ENCODE measurements at places on chromosomes 5 and 9.

GRCh38 chr9:137031904-137032640 lies at the start of gene FUT7:
FUT7 (minus strand) TSS chr9:137032088; CDS start chr9:137031991, 97 bp downstream.
- DNase-seq, result no peak

- DNase-seq, result no peak
Measured at GRCh38 chr9:33287087-33287490, 3.2 kb upstream of the NFX1 start.

DNA sequence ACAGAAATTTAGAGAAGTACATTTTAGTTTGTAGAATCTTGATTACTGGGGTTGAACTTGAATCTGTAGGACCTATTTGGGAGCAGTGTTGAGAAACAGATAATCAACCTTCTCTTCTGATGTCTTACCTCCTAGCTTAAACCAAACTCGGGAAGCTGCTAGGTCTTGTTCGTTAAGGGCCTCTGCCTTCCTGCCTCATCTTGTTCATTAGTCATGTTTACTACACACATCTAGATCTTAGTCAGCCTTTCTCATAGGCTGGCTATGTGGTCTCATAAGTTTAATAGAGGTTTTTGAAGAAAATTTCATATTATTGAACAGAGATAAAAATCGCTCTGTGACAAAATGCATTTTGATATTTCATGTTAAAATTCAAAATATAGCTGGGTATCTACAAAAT lies 331.0 kb upstream of the EDIL3 start:
- DNase-seq, result no peak

GRCh38 chr5:14635656-14636055 lies 28.9 kb upstream of the OTULIN start:
- no peak for DNase-seq

- no peak for DNase-seq
Measured at GRCh38 chr5:119811458-119811857, 182.1 kb downstream of the FAM170A start.

DNA sequence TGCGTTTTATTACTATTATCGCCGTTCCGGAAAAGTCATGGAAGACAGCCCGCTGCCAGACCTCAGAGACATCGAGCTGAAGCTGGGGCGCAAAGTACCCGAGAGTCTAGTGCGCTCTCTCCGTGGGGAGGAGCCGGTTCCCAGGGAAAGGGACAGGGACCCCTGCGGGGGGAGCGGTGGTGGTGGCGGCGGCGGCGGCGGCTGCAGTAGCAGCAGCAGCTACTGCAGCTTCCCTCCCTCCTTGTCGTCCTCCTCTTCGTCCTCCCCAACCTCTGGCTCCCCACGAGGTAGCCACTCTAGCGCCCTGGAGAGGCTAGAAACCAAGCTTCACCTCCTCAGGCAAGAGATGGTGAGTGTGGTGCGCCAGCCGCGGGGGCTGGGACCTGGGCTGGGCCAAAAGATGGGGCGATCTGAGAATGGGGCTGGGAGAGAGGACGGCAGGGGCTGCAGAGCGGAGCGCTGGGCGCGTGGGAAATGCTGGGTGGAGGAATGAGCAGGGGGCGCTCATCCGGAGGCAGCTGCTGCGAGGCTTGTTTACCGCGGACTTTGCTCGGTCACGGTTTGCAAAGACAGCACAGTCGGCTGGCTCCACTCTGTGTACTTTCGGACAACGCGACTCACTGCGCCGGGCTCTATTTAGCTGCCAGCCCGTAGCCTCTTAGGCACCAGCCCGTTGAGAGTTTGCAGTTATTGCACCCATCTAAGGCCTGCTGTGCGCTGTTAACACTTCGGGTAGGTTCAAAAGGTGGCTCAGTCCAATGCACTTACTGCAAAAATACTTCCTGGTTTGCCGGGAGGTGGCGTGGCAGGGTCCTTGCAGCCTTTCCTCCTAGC lies 1.1 kb downstream of the LURAP1L start:
- no peak for DNase-seq

- DNase-seq, result no peak
Measured at GRCh38 chr5:36395260-36395659, 93.6 kb upstream of the RANBP3L start.

DNA sequence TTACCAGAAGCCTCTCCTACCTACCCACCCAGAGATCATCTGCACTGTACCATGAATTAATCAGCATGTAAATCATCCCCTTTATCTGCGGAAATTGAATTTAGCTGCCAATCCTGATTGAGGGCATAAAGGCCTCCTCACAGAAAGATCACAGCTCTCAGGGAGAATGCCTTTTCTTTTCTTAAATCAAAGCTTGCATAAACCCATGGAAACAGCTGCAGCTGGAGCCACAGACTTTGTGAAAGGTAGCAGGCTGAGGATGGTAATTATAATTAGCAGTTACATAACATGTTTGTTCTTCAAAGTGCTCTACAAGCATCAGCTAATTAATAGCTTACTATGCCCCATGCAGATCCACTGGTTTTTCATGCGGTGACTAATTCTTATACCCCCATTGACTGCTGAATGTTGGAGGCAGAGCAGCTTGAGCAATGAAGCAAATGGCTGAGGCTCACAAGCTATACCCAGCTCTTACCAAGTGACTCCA lies 54.6 kb downstream of the SUSD1 start:
- DNase-seq, result no peak

Data from stimulated activated CD4-positive, alpha-beta T cell treated with anti-CD3 and anti-CD28 coated beads, TNF-alpha, amount 100 ng/mL, for 1 hour (primary cell).